ENCODE measurements at places on chromosomes 2 and 18.

DNA sequence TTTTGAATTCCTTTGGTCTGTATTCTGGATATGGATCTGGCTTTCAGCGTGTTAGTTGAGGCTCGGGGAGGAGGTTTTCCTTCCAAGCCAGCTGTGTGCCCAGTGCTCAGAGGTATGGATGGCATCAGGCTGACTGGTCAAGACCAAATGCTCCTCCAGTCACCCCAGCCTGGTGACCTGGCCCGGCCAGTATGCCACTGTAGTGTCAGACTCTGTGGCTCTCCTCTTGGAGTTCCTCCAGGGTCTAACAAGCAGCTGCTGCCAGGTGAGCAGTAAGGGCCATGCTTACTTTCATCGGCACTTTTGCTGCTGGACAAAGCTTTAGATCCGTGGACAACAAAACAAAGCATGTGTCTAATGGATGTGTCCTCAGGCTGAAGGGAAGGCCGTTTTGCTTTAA, 44.1 kb downstream of the CABLES1 start:
- no peak for DNase-seq

GRCh38 chr2:236574424-236575145, 5.0 kb downstream of the ACKR3 start:
- DNase-seq = no peak

DNA sequence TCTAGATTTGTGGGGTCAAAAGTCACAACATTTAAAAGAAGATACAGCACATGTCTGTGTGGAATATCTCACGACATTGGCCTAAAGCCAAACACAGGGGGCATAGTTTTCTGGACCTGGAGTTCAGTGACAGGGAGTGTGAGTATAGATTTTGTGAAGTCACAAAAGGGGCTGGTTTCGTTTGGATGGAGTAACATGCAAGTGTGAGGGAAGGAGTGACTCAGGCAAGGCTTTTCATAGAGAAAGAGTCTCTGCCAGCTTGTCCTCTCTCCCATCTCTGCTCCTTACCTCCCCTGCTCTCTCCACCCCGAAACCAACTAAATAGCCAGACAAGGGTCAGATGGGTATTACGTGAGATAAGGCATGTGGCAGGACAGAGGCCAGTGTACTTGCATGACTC, 3.7 kb upstream of the EPAS1 start:
- no peak for DNase-seq

DNA sequence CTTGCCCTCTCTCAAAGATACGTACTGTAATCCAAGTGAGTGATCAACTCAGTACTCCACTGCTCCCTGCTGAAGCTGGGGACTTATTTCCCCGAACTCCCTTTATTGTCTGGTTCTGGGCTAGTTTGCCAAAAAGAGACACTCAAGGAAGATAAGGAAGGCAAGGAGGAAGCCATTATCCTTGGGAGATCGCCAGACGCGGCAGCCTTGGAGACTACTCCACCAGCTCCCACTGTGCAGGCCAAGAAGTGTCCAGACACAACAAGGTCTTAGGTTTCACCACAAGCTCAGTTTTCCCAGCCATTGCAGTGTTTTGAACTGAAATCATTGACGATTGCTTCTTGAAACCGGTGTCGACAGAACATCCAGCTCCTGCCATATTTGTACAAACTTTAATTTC, 439.6 kb upstream of the UBE2E3 start:
- DNase-seq = no peak

GRCh38 chr18:47876813-47877212, 53.6 kb downstream of the SMAD2 start:
- no peak for DNase-seq

- DNase-seq = no peak
Observed at GRCh38 chr18:415617-416612, 84.6 kb downstream of the COLEC12 start.

- no peak for DNase-seq
Observed at GRCh38 chr2:39153312-39153711, 32.5 kb upstream of the SOS1 start.

DNA sequence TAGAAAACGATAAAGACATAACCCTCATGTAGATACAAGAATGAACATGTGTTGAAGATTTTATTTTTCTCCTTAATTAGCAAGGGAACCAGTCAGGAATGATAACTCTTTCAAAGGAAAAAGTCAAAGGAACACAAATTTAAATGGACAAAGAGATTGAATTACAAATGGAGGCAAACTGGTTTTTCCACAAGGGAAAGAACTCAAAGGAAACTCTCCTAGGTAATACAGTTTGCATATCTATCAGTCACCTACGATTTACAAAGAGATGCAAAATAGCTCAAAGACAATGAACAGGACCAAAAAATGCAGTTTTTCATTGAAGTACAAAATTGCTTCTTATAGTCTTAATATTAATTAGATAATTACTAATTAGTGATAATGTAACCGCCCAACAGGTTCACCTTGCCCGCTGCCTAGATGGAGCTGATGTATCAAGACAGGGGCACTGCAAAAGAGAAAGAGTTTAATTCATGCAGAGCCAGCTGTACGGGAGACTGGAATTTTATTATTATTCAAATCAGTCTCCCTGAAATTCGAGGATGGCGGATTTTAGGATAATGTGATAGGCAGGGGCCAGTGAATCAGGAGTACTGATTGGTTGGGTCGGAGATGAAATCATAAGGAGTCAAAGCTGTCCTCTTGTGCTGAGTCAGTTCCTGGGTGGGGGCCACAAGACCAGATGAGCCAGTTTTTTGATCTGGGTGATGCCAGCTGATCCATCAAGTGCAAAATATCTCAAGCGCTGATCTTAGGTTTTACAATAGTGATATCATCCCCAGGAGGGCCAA, 151.0 kb downstream of the TMEM17 start:
- no peak for DNase-seq

DNA sequence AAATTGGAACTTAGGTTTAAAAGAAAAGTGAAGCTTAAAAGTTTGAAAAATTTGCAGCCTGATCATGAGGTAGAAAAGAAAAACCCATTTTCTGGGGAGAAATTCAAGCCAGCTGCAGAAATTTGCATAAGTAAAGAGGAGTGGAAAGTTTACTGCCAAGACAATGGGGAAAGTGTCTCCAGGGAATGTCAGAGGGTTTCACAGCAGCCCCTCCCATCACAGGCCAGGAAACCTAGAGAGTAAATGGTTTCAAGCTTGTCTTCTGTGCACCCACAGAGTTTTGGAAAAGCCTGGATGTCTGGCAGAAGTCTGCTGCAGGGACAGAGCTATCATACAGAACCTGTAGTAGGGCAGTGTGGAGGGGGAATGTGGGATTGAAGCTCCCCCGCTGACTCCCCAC, 254.0 kb upstream of the FSIP2 start:
- no peak for DNase-seq

DNA sequence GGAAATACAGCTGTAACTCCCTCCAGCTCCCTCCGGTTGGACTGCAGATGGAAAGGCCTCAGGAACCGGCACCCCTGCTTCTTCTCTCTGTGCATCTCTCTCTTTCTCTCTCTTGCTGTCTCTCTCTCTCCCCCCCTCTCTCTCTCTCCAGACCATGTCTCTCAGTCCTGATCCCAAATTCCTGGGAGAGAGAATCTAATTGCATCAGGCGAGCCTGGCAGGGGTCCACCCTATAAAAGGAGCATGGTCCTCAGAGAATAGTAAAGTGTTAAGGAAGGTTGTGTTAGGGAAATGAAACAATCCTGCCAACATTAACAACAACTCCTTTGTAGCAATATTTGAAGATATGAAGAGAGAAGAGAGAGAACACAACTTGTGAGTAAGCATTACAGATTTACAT, 36.7 kb downstream of the VIT start:
- no peak for DNase-seq

GRCh38 chr2:151927501-151928221, 99.4 kb upstream of the ARL5A start:
- DNase-seq = no peak

DNA sequence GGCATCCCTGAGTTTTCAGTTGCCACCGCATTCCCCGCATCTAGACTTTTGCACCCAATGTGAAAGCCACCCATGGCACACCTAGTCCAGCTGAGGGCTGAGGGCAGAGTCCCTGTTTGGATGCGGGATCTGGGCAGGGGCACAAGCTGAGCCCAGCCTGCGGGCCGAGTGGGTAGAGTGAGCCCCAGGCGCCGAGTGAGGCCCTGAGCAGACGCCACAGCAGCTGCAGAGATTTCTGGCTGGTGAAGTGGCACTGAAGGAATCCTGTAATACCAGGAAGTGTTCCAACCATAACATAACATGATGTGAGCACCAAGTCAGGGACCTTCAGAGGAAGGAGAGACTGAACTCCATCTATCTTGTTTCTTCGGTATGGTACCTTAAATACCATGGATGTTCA, 27.7 kb upstream of the FRZB start:
- DNase-seq = no peak

GRCh38 chr2:140498360-140498759, 1632.5 kb downstream of the LRP1B start:
- DNase-seq = no peak

GRCh38 chr2:69304656-69305055, 82.4 kb downstream of the GFPT1 start:
- DNase-seq = no peak

DNA sequence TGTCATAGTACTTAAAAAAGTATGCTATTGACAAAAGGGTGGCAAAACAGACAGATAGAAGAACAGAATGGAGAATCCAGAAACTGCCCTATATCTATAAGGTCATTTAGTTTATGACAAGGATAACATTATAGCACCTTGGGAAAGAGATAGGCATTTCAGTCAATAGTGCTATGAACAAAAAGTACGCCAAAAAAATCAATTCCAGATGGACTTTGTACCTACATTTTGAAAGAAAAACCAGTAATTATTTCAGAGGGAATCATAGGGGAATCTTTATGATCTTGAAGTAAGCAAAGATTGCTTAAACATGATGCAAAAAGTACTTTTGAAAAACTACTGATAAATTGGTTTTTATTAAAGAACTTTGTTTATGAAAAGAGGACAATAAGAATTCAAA, 59.9 kb upstream of the SETBP1 start:
- no peak for DNase-seq

DNA sequence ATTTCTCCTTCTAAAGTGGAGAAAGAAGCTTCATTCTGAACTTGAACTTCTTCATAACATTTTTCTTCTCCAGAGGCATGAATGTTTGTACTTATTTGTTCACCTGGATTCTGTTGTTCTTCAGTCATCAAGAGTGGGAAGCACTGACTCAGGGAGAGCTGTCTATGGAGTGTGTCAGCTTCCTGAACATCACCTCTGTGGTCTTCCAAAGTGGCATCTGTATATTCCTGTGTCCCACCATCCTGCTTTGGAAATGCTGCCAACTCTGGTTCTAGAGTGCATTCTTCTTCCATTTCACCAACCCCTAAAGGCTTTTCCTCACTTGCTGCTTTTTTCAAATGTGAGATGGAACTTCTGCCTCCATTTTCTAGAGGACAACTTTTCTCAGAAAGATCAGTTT, 59.5 kb downstream of the TTN start:
- DNase-seq = no peak

DNA sequence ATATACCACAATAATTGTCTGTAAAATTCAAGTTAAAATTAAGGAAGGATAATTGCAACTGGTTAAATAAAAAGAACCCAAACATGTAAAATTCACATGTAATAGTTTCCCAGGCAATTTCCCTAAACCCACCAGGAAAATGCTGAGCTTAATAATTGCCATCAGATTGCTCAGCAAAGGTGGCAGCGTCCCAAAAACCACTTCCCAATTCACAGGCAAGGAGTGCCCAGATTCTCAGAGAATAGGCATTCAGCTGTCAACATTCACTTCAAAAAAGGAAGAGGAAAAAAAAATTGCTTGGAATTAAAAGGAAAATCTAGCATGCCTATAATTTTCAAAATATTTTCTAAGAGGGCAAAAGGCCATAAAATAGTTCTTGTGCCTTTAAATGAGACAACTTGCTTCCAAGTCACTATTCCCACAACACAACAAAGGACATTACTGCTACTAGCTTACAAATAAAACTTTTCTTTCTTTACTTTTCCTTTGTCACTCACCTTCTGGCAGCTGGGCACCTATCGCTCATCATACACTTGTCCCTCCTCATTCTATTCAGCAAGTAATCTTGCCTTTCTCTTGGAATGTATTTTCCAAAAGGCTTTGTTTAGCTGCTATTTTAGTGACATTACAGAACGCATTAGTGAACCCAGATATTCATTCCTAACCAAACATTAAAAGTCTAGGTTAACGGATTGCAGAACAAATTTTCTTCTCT, 15.2 kb downstream of the SRBD1 start:
- DNase-seq = no peak

DNA sequence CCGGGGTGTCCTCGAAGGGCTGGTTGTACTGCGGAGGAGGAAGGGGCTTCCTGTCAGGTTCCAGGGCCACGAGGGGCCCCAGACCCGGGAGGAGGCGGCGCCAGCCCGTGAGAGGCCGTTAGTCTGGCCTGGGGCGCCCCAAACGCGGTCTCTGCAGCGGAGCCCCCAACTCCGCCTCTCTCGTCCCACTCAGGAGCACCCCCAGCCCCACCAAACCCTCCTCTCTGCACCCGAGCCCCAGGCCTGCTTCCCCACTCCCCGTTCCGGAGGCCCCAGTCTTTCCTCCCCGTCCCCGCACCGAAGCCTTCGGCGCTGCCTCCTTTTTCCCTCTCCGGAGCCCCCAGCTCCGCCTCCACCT, 473 bp downstream of the HJURP start:
- DNase-seq = no peak

DNA sequence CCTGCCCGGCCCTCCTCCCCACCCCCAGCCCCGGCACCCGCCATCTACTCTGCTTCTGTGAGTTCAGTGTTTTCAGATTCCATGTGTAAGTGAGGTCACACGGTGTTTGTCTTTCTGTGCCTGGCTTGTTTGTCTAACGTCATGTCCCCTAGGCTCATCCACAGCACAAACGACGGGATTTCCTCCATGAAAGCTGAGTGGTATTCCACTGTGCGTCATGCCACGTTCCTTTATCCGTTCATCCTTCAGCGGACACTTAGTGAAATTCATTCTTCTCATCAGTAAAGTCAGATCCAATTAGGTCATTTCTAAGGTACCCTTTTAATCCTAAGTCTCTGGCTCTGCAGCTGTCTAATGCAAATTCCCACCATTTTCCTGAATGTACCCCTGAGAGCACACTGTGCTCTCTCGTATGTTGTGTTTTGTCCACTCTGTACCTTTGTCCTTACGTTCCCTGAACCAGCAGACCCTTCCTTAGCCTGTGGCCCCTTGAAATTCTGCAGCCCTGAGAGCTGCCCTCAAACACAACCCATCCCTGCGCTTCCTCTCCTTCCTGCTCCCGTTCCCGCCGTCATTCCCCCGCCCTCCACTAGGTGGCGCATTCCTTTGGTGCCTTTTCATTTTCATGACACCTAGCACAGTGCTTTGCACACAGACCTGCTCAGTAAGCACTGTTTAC, 44.1 kb downstream of the TRAPPC12 start:
- no peak for DNase-seq

DNA sequence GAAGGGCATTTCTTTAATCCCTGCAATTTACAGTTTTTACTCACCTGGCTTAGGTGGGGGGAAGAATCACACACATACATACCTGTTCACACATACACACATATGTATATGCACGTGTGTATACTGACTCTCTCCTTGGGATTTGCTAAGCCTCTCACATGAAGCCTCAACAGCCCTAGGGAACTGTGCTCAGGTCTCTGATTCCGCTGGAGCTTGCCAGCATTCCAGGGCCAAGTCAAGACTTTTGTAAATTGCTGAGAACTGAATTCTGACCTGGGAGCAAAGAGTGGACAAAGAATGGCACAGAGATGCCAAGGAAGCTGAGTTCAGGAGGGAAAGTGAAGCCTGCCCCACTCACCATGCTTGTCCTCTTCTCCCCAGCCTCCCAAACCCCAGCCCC, 177.3 kb downstream of the TMEM247 start:
- DNase-seq = no peak

- DNase-seq = no peak
Observed at GRCh38 chr2:237558961-237559641, 7.3 kb upstream of the PRLH start.

Data from anterior cingulate cortex (tissue), 58 donors.